Myometrial cell (primary cell): ENCODE measurements at places on chromosomes 13 and 19. TPM values are rescaled to one million over a fixed set of nuclear protein-coding genes. Genes with fewer than 3 reads are reported as not detected.

The PGLYRP1 gene
- not detected in 2 replicates for total RNA-seq

The ADPRHL1 gene
- total RNA-seq: 0.86 and 0.89 TPM in 2 replicates

The CLEC4M gene
- not detected in 2 replicates for total RNA-seq

The SHFL gene
- total RNA-seq: 12.1 and 15.3 TPM in 2 replicates

The SIGLEC5 gene
- not detected in 2 replicates for total RNA-seq

The DMKN gene
- 11.0 and 12.1 TPM in 2 replicates for total RNA-seq

The C1QTNF9 gene
- not detected in 2 replicates for total RNA-seq

The ADGRE2 gene
- 1.7 and 6.6 TPM in 2 replicates for total RNA-seq

The SGCG gene
- not detected in 2 replicates for total RNA-seq

The TEX29 gene
- total RNA-seq: not detected in 2 replicates

The EFNA2 gene
- total RNA-seq: not detected in 2 replicates

The PMIS2 gene
- total RNA-seq: not detected in 2 replicates

The PSG1 gene
- 0.29 and 0.53 TPM in 2 replicates for total RNA-seq

The TUBA3C gene
- not detected in 2 replicates for total RNA-seq

The MTUS2 gene
- not detected in 2 replicates for total RNA-seq

The PRR36 gene
- total RNA-seq: not detected in 2 replicates

The HCN2 gene
- 1.2 TPM in 2 replicates for total RNA-seq

The PABPC3 gene
- total RNA-seq: under 0.01 TPM in 1 of 2 replicates, not detected in the other

The RNF225 gene
- total RNA-seq: not detected in 2 replicates

The ZNF600 gene
- total RNA-seq: 1.4 and 2.0 TPM in 2 replicates

The RFX1 gene
- total RNA-seq: 3.7 and 6.7 TPM in 2 replicates
